ENCODE measurements at places on chromosomes 6 and 20. TPM values are rescaled to one million over a fixed set of nuclear protein-coding genes. Genes with fewer than 3 reads are reported as not detected.

DNA sequence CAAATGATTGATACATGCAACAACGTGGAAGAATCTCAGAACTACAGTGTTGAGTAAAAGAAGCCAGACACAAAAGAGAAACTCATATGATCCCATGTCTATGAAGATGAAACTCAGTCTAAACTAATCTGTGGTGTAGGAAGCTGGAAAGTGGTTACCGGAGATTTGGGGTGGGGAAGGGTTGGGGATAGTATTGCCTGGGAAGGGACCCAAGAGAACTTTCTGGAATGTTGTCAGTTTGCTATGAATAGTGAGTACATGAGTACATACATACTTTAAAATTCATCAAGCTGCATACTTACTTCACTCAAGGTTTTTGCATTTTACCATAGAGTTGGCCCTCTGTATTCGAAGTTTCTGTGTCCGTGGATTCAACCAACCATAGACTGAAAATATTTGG, 106.0 kb downstream of the SAMD5 start:
- no peak for DNase-seq

GRCh38 chr20:47540443-47541354, 39.0 kb downstream of the NCOA3 start:
- DNase-seq, result no peak

The BLCAP gene
- total RNA-seq, result 43.0 TPM

The WFDC12 gene
- not detected for total RNA-seq
